Suppressor macrophage (primary cell): ENCODE measurements at places on chromosomes 11 and 22.

DNA sequence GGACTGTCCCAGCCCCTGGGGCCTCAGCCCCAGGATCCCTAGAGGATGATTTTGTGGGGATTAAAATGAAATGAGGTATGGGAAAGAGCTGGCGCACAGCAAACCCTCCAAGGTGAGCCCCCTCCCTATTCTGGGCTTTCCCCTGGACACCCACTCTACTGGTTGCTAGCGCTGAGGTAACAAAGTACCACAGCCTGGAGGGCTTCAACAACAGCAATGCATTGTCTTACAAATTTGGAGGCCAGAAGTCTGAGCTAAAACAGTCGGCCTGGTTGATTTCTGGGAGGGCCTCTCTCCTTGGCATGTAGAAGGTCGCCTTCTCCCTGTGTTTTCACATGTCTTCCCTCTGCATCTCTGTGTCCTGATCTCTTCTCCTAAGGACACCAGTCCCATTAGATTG lies 913.6 kb downstream of the NTM start:
- DNase-seq = no peak

GRCh38 chr11:8566613-8567210 lies 27.3 kb downstream of the STK33 start:
- peak; percentile 79 for DNase-seq

GRCh38 chr11:5274395-5274794 lies 4.7 kb upstream of the HBE1 start:
- no peak for DNase-seq

GRCh38 chr11:105781807-105782206 lies 171.9 kb downstream of the GRIA4 start:
- no peak for DNase-seq

DNA sequence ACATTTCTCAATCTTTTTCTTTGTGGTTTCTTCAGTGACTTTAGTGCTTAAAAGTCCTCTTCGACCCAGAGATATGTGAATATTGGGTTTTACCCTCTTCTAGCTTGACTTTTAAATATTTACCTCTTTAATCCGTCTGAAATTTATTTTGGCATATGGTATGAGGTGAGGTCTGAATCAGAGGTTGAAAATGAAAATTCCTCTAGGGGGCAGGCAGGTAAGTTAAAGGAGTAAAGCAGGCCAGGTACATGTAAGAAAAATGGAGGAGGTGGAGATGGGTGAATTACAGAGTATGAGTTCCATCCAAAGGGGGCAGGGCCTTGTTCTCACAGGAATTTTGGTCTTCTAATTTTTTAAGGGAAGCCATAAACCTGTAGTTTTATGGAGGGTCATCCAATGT lies 263.8 kb upstream of the NARS2 start:
- DNase-seq = no peak

DNA sequence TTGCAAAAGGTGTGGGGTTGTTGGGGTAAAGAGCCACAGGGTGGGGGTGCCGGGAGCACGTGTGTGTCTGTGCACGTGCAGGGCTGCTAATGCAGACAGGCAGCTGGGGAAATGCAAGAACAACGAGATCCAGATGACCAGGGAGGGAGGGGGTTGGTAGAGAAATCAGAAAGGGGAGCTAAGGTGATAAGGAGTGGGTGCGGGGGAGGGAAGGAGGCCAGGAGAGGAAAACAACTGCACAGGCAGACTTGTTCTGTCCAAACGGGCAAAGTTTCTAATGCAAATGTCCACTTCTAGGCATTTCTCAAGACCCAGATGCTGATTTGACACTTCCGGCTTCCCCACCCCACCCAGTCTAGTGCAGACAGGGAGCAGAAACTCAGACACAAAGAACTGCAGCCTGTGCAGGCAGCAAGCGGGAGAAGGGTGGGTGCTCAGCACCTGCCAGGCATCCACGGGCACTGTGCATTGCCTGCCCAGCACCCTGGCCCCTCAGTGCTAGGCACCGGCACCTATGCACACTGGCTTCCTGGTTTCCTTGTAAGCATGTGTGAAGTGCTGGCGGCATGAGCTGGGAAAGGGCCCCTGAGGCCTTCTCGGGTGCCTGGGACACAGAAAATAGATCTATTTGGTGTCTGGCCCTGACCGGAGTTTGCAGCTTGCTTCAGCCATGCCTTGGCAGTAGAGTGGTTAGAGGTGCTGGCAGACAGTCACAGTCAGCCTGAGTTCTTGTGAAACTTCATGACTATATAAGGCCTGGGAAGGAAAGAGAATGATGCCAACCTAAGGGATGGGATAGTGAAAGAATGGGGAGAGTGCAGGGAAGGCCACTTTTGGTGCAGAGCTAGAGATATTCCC lies 220.1 kb upstream of the SORL1-AS1 start:
- no peak for DNase-seq

- DNase-seq = no peak
Observed at GRCh38 chr11:79415411-79415810, 25.4 kb downstream of the TENM4 start.
